NCI-H187 (cell line): ENCODE measurements at places on chromosomes 12 and 14.

- no peak for DNase-seq
These were observed 27.0 kb downstream of the PAPLN start for GRCh38 chr14:73264080-73264884.

DNA sequence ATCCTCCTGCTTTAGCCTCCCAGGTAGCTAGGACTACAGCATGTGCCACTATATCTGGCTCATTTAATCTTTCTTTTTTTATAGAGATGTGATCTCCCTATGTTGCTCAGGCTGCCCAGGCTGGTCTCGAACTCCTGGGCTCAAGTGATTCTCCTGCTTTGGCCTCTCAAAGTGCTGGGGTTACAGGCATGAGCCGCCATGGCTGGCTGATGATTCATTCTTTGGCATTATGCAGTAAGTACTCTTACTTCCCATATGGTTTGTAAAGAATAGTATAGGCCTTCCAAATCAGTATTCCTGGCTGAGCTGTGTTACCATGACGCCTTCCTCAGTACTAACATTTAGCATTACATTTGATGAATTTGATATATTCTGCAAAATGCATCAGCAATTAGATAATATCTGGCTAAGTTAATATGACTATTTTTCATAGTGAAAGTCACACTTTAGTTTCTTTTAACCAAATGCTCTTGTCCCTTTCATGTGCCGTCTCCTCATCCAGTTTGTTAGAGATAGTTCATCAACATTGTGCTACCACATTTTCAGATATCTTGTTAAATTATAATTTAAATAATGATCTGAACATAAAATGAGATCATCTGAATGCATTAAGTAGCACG, 3.2 kb upstream of the MIA2 start:
- DNase-seq, result no peak

GRCh38 chr12:67040861-67041137, 228.4 kb upstream of the CAND1 start:
- DNase-seq, result no peak

GRCh38 chr12:79455286-79455685, 235.5 kb downstream of the PAWR start:
- DNase-seq, result no peak

DNA sequence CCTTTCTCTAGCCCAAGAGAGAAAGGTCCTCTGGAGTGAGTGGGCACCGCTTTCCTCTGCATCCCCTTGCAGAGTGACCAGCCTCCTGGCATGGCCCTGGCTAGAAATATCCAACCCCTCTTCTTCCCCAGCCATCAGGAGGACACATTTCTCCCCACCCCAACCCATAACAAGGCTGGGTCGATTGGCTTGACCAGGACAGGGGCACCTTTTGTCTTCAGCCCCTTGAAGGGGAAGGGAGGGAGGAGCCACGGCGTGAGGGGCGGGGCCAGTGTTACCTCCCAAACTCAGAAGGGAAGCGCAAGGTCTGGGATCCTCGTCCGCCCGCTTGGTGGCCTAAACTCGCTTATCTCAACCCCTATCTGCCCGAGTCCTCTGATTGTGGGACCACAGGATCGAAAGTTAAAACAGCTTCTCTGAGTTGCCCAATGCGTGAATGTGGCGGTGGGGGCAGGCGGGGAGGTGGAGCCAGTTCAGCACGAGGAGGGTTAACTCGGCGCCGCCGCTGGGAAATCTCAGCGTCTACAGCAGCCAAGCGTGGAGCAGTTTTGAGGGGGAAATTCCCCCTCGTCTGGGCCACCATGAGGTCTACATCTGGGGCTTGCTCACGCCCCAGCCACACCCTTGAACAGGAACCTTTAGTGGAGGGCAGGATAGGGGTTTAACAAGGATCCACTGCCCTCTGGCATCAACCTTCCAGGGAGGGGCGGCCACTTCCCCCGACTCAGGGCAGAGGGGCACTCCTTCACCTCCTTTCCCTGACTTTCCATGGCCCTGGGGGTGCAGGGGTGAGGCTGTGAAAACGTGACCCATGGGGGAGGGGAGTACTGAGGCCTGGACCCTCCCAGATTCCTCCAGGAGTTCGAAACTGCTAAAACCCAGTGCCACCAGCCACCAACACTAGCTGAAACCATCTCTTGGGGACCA, 795 bp downstream of the STAT6 start:
- no peak for DNase-seq

- DNase-seq, result no peak
These were observed 51.0 kb downstream of the PTGER2 start for GRCh38 chr14:52365071-52365470.
